ENCODE measurements at places on chromosomes 12 and 14.

DNA sequence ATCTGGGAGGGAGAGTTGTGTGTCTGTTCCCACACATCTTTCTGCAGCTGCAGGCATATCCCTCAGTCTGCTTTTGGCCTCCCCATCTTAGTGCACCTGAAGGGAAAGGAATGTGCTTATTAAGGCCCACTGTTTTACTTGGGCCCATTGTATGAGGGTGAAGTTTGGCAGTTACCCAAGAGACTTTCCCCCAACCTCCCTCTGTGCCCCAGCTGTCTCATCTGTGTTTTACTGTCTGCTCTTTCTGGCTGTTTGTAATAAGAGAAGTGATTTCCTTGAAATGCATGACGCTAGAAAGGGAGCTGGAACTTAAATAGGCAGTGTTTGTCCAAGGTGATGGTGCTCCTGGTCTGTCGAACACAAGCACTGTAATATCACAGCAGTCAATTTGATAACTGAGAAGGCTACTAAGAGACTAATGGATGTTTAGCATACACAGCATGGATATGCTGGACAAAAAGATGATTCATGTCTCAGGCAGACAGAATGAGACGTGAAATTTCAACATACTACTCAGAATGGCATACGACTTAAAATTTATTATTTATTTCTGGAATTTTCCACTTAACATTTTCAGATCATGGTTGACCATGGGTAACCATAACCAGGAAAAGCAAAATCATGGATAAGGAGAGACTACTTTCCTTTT is 43.6 kb downstream of the FSCB start:
- no peak for ATAC-seq

GRCh38 chr12:38711054-38711453 is 194.3 kb downstream of the CPNE8 start:
- ATAC-seq: no peak

DNA sequence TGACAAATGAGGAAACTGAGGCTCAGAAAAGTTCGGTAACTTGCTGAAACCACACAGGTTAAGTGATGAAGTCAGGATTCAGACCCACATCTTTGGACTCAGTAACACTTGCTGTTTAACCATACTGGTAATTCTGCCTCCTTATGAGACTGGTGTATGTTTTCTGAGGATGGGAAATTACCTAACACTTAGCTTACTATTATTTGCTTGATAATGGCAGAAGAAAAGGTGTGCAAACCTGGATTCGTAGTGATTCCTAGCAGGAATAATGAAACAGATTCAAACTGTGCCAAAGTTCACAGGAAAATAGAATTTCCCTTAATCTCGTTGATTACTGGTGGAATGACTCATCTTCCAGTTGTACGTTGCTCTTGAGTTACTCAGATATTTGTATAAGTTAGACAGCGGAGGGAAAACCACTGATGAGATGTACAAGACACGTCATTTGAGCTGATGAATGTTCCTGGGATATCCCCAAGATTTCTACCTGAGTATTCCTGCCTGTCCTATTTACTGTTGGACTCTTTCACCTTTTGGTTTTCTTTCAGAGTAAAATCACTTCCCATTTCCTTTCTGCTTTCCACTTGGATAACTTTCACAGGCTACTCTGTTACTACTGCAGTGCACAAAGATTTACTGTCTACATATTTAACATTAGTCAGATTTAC is 37.5 kb downstream of the PRORP start:
- ATAC-seq: peak; percentile 96

DNA sequence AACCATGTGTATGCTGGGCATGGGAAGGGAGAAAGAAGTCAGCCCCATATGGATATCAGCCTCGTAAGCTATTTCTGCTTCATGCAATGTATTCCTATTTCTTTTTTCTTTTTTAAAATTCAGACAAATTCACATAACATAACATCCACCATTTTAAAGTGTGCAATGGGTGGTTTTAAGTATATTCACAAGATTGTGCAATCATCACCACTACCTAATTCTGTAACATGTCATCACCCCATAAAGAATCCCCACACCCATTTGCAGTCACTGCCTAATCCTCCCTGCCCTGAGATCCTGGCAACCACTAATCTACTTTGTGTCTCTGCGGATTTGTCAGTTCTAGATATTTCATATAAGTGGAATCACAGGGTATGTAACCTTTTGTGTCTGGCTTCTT is 9.5 kb downstream of the POMT2 start:
- peak; percentile 64 for ATAC-seq

DNA sequence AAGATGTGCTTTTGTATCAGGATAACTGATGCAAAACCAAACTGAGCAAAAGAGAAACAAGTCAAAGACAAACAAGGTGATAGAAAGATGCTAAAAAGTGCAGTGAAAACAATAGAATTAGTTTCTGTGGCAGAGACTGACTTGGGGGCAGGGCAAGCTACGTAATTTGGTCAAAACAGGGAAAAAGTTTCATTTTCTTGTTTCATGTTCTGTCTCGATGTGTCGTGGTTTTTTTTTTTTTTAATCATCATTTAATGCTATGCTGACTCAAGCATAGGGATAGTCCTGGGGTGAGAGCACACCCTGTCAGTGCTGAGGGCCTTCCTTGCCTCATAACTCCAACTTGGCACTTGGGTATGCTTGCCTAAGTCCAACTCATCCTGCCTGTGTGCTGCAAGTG is 144.1 kb upstream of the PTPRQ start:
- no peak for ATAC-seq

GRCh38 chr12:50666023-50666422 is 97.9 kb upstream of the ATF1 start:
- no peak for ATAC-seq

DNA sequence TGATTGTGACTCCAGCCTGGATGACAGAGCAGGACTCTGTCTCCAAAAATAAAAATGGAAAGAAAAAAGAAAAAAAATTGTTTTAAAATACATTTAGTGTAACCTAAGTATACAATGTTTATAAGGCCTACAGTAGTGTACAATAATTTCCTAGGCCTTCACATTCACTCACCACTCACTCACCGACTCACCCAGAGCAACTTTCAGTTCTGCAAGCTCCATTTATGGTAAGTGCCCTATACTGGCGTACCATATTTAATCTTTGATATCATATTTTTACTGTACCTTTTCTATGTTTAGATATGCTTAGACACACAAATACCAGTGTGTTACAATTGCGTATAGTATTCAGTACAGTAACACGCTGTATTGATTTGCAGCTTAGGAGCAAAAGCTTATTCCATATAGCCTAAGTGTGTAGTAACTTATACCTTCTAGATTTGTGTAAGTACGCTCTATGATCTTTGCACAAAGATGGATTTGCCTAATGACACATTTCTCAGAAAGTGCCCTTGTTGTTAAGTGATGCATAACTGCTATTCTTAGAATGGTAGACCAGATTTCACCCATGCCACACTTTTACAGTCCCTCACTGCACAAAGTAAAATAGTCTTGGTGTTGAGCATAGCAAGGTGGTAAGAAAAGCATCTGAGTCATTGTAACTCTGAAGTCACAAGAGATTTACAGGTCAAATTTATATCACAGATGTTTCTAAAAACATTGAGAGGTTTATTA is 151.9 kb downstream of the LRRK2 start:
- no peak for ATAC-seq

GRCh38 chr12:16927259-16927658 is 321.3 kb upstream of the LMO3 start:
- no peak for ATAC-seq

GRCh38 chr14:54444681-54445080 is 3.5 kb upstream of the CNIH1 start:
- no peak for ATAC-seq

GRCh38 chr12:49198431-49199155 is 9.7 kb upstream of the TUBA1A start:
- ATAC-seq: no peak

DNA sequence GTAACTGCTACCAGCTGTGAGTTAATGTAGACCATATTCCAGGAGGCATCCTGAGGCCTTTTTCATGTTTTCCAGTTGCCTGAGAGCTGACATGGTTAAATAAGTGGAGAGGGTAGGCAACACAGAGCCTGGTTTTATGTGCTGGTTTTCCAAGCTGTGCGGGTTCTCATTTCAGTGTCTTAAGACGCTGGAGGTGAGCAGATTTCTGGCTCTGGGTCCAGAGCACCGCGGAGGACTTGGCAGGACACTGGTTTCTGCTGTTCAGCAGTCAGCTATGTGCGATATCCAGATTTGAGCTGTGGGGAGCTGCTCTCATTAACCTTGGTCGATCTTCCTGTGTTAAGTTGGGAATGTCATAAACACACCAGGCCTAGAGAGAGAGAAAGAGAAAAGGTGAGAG is 680.8 kb downstream of the BCL11B start:
- ATAC-seq: no peak

- ATAC-seq: no peak
Observed at GRCh38 chr14:54257424-54257823, 139.4 kb upstream of the CDKN3 start.

GRCh38 chr12:106580671-106581508 is 1.9 kb upstream of the RFX4 start:
- ATAC-seq: no peak

DNA sequence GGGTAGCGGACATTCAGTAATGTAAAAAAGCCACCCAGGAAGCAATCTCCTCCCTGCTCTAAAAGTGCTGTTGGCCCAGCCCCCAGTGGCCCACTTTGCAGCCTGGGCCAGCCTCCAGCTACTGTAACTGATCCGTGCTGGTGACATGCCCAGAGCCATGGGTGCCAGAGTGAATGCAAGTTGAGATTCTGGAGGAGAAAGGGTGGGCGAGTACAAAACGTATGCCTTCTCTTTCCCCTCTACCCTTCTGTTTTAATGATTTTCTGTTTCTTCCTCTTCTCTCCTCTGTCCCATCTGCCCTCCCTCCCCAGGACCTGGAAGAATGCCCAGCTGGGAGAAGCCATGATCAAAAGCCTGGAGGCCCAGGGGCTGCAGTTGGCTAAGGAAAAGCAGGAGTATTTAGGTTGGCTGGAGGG is 16.9 kb downstream of the PLEKHD1 start:
- no peak for ATAC-seq

GRCh38 chr12:48420039-48420775 is 52.2 kb upstream of the ANP32D start:
- ATAC-seq: no peak

GRCh38 chr12:119730381-119730780 is 62.4 kb downstream of the PRKAB1 start:
- ATAC-seq: no peak

GRCh38 chr12:47876440-47876960 is 28.3 kb downstream of the VDR start:
- peak; percentile 89 for ATAC-seq

- no peak for ATAC-seq
Observed at GRCh38 chr12:26255893-26256645, 60.7 kb downstream of the SSPN start.

- no peak for ATAC-seq
Observed at GRCh38 chr12:80892597-80893445, 44.9 kb downstream of the LIN7A start.

DNA sequence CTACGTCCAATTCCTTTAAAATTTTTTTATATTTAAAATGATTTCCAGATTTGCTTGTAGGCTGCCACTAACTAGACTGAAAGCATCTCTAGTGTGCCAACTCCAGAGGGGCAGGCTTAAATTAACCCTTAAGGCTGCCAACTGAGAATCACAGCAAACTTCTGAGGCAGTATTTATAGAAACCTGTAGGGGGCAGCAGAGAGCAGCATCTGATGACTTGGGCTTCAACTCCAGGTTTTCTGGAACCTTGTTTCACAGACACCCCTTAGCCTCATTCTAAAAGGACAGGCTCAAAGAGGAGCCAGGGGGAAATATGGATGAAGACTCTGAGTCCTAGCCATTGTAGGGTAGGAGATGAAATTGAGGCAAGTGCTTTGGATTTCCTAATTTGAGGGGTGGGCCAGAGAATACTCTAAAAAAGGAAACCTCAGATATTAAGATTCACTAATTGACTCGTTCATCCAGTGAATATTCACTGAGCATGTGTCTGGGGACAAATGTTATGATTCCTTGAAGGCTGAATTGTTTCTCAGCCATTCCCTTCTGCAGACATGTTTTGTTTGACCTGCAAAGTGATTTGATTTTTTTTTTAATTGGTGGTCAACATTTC is 63.3 kb upstream of the HSPB8 start:
- ATAC-seq: peak; percentile 62

DNA sequence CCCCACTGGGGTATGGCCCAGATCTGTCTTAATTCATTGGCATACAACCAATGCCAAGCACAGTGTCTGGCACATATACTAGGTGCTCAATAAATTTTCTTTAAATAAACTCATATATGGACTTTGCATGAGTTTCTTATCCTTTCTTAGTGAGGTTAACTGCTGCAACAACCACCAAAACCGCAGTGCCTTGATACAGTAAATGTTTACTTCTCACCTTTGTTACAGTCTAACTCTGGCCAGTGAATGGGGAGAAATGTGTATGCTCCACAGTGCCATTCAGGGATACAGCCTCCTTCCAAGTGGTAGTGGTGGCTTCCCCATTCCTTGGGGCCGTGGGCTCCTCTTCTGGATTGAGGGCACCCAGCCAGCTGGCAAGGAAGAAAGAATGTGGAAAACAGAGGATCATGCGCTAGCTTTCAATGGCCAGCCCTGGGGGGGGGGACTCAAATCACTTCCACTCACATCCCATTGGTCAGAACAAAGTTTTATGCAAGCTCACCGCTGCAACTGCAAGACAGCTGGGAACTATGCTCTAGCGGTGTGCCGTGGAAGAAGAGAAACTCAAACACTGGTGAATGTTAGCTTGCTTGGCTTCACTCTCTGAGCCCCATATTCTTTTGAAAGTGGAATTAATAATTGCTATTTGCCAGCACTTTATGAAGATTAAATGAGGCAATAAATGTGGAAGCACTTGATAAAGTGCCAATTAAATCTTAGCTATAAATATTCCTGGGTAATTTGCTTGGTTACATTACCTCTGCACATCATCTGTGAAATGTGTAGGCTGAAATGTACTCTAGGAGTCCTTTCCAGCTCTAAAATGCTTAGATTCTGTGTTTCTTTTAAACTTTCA is 51.0 kb upstream of the SOCS2 start:
- no peak for ATAC-seq
